Left forelimb (tissue), 1 donor: ENCODE measurements at places on chromosomes 7 and 10.
A peak's percentile ranks its signal among the peaks of the same experiment; 100 is the strongest.

GRCh38 chr7:31683445-31684225, 3.4 kb upstream of the PPP1R17 start:
- no peak for DNase-seq

- no peak for DNase-seq
Measured at GRCh38 chr10:35433851-35434426, 97.6 kb downstream of the CCNY start.

DNA sequence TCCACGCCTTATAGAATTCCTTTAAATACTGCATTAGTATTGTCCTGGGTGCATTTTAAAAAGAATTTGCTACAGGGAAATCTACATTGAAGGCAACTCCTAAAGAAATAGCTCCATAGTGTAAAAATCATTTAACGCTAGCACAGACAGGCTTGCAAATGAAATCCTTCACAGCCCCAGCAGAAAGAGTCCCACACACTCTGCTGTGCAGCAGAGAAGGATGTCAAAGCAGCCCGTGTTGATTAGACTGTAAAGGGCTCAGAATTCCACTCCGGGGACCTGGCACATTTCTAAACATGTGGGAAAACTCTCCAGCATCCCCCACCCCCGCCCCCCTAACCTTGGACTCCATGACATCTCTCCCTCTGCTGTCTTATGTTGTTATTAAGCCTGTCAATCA, 176.8 kb downstream of the CALN1 start:
- no peak for DNase-seq

DNA sequence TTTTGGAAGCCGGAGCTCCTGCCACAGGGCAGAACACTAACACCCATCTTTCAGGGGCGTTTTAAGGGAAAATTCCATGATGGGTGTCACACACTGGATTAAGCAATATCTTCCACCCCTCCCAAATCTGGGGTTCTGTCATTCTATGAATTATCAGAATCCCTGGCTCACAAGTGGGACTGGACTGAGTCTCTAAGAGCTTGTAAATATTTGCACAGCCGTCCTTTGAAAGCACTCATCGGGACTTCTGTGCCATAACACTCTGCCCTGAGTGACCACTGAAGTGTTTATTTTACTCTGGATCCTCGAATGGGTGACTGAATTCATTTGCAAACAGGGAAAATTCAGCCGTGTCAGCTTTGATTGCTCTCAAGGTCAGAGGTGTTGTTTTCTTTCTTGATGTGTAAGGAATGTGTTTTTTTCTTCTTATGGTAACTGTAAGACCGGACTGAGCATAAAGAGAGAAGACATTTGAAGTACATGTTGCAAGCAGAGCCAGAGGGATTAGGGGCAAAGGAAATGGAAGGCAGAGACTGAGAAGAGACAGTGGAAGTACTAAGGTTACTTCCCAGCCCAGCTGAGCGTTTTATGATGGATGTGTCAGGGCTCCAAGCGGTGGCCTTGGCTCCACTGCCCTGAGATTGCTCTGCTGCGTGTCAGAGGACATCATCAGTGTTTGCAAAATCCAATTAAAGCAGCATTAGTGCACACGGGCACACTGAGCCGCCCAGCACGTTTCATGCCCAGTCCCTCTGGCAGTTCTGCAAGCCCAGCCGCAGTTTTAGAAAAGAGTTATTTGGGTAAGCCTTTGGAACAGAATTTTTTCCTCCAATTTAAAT, 17.7 kb upstream of the GTPBP4 start:
- no peak for DNase-seq

GRCh38 chr7:44631458-44632115, 25.2 kb downstream of the OGDH start:
- no peak for DNase-seq

DNA sequence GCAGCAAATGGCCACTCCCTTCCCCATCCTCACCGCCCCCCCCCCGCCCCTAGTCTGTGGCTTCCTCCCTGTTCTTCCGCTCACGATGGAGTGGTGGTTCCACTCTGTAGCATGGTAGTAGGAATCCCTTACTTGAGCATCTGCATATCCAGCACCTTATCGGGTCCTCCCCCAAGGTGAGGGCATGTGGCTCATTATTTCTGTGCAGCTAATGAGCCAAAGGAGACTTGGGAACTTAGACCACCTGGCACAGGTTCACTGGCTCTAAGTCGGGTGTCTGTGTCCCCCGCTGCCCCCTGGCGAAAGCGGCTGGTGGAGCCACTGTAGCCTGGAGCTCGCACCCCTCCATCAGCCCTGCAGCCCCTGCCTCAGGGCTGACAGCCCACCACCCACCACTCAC, 22.8 kb upstream of the GPR26 start:
- peak; percentile 40 for DNase-seq

- DNase-seq, result no peak
Measured at GRCh38 chr10:3233486-3233990, 61.0 kb upstream of the PITRM1 start.

- DNase-seq, result no peak
Measured at GRCh38 chr7:158973941-158974785, 117.8 kb downstream of the DYNC2I1 start.

DNA sequence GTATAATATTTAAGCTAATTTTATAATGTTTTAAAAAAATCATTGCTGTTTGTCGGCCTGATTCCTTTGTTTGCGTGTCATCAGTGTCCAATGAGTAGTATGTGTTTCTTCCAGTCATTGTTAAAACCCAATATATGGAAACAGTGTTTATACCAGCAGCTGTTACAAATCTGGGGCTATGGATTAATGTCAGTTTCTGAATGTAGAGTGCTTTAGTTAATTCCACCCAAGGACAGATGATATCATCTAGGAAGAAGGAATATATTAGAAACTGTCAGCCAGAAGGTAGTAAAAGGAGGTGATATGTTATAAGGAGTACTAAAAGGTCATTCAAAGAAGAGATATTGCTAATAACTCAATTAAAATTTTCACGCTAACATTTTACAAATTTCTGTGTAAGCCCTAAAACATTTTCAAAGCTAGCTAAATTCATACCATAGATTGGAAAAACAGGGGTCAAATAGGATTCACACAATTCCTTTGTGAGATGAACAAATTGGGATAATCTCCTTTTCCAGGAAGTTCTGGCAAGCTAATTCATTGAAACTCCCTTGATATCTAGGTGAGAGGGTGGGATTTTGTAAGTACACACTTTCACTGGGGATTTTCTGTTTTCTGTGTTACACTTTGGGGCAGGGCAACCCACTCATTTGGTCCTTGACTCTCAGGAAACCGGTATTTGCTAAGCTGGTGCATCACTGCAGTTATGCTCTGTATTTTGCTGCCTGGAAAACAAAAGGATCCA, 448.8 kb downstream of the LRMDA start:
- no peak for DNase-seq

- no peak for DNase-seq
Measured at GRCh38 chr10:97584798-97585438, 729 bp downstream of the HOGA1 start.
